ENCODE measurements at places on chromosomes 13 and 19. TPM values are rescaled to one million over a fixed set of nuclear protein-coding genes. Genes with fewer than 3 reads are reported as not detected.

CLEC17A gene
- total RNA-seq: not detected

KCNC3 gene
- 57.7 TPM for total RNA-seq

HPN gene
- total RNA-seq: 20.3 TPM

POU2F2 gene
- total RNA-seq: 0.93 TPM

KIR3DL1 gene
- total RNA-seq: not detected

C13orf46 gene
- 0.54 TPM for total RNA-seq

KCNRG gene
- 1.4 TPM for total RNA-seq

NBEA gene
- 32.8 TPM for total RNA-seq

LILRA5 gene
- not detected for total RNA-seq

PLIN5 gene
- total RNA-seq: 0.38 TPM

CEACAM8 gene
- total RNA-seq: not detected

NFKBIB gene
- 13.9 TPM for total RNA-seq

DENND1C gene
- total RNA-seq: 0.63 TPM

GRCh38 chr13:49395878-49396380 lies 47.9 kb downstream of the CAB39L start:
- no peak overlapping the region for H3K4me3 ChIP-seq
- no peaks in the 10 kb centered on the region for H3K27me3 ChIP-seq
- DNase-seq: no peak
- no peak overlapping the region for H3K27ac ChIP-seq

DNA sequence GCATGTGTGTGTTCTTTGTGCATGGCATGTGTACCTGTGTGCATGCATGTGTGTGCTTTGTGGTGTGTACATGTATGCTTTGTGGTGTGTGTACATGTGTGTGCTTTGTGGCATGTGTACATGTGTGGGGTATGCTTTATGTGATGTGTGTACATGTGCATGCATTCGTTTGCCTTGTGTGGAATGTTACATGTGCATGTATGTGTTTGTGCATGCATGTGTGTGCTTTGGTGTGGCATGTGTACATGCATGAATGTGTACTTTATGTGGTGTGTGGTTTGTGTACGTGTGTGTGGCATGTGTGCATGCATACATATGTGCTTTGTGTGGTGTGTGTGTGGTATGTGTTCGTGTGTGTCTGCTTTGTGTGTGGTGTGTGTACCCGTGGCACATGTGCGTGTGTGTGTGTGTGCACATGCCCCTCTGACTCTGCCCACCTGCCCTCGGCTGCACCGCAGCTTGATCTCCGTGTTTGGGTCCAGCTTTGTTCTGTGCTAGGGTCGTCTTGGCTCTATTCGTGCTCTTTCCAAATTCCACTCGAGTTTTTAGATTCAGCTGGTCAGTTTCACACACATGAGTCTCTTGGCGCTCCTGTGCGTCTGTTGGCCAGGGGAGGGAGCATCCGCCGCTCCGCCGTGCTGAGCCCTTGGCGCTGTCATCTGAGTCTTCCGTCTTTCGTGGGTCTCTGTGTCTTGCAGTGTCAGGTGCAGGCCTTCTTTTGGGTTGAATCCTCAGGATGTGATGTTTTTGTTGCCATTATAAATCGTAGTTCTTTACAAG lies 46.5 kb upstream of the TFDP1 start:
- DNase-seq: no peak
- peaks cover 36% of the 10 kb centered on the region for H3K36me3 ChIP-seq
- no peaks in the 10 kb centered on the region for H3K27me3 ChIP-seq
- peaks cover 23% of the 10 kb centered on the region for H3K4me1 ChIP-seq

- H3K4me3 ChIP-seq: no peak overlapping the region
- peak overlapping the region; percentile 54 for H3K27ac ChIP-seq
- H3K36me3 ChIP-seq: no peaks in the 10 kb centered on the region
- H3K4me1 ChIP-seq: peaks cover 39% of the 10 kb centered on the region
Measured at GRCh38 chr13:43008596-43008995, 14.8 kb upstream of the DNAJC15 start.

GRCh38 chr13:80571346-80572307 lies 230.7 kb upstream of the SPRY2 start:
- H3K36me3 ChIP-seq: no peaks in the 10 kb centered on the region
- H3K4me3 ChIP-seq: no peak overlapping the region
- no peaks in the 10 kb centered on the region for H3K27me3 ChIP-seq
- H3K27ac ChIP-seq: no peak overlapping the region
- DNase-seq: no peak
- H3K4me1 ChIP-seq: peaks cover 24% of the 10 kb centered on the region

GRCh38 chr13:106351251-106351650 lies 184.2 kb downstream of the EFNB2 start:
- no peak overlapping the region for H3K27ac ChIP-seq
- peaks cover 6% of the 10 kb centered on the region for H3K27me3 ChIP-seq
- DNase-seq: no peak
- no peaks in the 10 kb centered on the region for H3K36me3 ChIP-seq

DNA sequence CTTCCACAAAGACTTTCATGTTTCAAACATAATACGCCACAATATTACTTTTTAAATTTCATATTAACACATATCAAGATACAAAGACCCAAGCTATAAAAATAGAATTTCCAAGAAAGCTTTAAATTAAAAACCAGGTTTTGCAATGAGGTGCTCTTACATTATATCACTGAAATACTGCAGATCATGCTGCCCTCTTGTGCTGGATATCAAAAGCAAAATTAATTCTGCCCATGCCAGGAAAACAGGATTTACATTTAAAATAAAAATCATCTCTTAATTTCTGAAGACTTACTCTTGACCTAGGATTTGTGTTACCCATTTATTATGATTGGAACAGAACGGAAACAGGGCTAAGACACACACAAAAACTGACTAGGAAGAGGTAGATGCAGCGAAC lies 145.0 kb downstream of the ABCC4 start:
- no peaks in the 10 kb centered on the region for H3K36me3 ChIP-seq
- no peak overlapping the region for H3K4me3 ChIP-seq
- H3K4me1 ChIP-seq: peaks cover 7% of the 10 kb centered on the region
- peaks cover 6% of the 10 kb centered on the region for H3K27me3 ChIP-seq

DNA sequence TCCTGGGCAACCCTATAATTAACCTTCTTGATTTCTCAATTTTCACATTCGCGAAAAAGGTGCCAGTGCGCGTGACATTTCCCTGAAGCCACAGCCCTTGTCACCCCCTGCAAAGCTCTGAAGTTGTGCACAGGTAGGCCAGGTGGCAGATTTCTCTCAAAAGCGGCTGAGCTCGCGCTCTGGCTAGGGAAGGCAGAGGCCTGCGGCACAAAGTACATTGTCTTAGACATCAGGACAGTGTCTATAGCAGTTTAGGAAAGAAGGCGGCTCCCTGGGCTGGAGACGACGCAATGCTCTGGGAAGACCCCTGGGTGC lies 42.9 kb upstream of the ZNF14 start:
- no peak for DNase-seq
- H3K27ac ChIP-seq: peak overlapping the region; percentile 100
- no peaks in the 10 kb centered on the region for H3K27me3 ChIP-seq
- peaks cover 22% of the 10 kb centered on the region for H3K4me1 ChIP-seq
- peak overlapping the region; percentile 99 for H3K4me3 ChIP-seq

GRCh38 chr19:12936582-12936981 lies 1.8 kb upstream of the CALR start:
- peak overlapping the region; percentile 4 for H3K4me3 ChIP-seq
- DNase-seq: no peak
- H3K4me1 ChIP-seq: peaks cover 44% of the 10 kb centered on the region
- no peaks in the 10 kb centered on the region for H3K27me3 ChIP-seq

DNA sequence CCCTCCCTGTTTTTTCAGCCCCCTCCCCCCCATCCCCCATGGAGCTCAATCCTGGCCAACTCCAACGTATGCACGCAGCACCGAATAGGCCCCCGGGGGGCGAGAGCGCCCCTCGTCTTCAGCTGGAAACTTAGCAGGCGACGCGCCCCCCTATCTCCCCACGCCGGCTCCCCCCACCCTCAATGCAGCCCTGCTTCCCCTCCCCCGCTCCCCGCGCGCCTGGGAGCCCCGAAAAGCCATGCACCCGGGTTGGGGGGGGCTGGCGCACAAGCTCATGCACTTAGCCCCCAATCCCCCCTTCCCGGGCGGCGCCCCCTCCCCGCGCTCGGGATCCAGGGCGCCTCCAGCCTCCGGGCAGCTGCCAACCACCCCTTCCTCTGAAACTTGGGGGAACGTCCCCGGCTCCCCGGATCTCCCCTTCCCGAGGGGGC lies 508 bp downstream of the ZBTB7A start:
- peaks cover 5% of the 10 kb centered on the region for H3K27me3 ChIP-seq
- H3K4me3 ChIP-seq: peak overlapping the region; percentile 60
- peak; percentile 73 for DNase-seq

- H3K4me1 ChIP-seq: peaks cover 3% of the 10 kb centered on the region
- no peaks in the 10 kb centered on the region for H3K27me3 ChIP-seq
- no peak overlapping the region for H3K4me3 ChIP-seq
Measured at GRCh38 chr13:76131551-76131950, 495.4 kb downstream of the LMO7 start.

DNA sequence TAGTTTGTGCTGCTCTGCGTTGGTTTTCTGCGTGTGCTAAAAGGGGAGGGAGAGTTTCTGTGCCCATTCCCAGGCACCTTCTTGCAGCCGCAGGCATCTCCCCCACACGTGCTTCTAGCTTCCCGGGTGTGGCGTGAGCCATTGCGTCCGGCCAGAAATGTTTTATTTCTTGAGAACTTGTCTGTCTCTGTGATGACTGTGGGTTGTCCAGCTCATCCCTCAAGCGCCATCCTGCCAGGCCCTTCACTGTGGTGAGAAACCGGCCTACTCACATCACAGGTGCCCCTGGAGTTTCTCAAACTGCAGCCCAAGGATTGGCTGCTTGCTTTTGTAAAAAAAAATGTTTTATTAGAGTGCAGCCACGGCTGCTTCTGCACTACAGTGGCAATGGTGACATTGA lies 24.2 kb downstream of the EPN1 start:
- H3K27ac ChIP-seq: no peak overlapping the region
- no peaks in the 10 kb centered on the region for H3K4me1 ChIP-seq
- DNase-seq: no peak
- H3K27me3 ChIP-seq: no peaks in the 10 kb centered on the region
- H3K4me3 ChIP-seq: no peak overlapping the region

GRCh38 chr13:73335210-73335609 lies 276.4 kb downstream of the KLF5 start:
- no peak for DNase-seq
- H3K36me3 ChIP-seq: no peaks in the 10 kb centered on the region
- H3K27me3 ChIP-seq: no peaks in the 10 kb centered on the region
- H3K4me1 ChIP-seq: peaks cover 14% of the 10 kb centered on the region
- peak overlapping the region; percentile 71 for H3K27ac ChIP-seq
- no peak overlapping the region for H3K4me3 ChIP-seq

DNA sequence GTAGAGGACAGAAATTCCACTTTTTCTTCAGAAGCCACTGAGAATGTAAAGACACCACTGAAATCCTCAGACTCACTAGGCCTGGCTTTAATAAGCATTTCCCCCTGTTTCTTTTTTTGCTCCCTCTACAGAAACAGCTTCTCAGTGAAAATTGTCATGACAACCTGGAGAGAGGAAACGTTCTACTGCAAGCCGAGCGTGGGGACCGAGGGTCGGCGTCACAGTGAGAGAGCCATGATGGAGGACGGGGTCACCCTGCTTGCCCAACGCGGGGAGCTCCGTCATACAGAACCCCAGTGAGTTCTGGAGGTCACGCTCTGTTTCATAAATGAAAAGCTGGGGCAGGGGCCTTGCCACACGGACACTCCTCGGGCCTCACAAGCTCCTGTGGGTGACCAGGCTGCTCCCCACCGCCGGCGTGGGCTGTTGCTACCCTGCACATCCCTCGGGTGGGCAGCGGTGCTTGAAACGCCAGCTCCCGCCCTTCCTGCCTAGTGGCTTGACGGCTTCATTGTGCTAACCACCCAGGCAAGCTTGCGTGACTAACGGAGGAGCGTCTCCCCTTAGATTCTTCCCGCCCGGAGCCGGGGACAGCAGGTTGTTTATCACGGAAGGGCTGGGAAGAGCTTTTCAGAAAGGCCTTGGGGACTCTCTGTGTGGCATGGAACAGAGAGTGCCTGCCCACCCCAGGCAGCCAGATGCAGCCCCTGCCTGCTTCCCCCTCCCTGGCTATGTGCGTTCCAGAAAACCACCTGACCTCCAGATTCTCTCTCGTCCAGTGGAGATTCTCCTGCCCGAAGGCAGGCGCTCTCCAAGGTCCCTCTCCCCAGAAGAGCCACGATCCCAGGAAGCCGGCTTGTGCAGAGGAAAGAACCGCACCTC lies 153.6 kb downstream of the KATNAL1 start:
- H3K4me3 ChIP-seq: no peak overlapping the region
- no peaks in the 10 kb centered on the region for H3K36me3 ChIP-seq
- peak; percentile 51 for DNase-seq
- peaks cover 15% of the 10 kb centered on the region for H3K27me3 ChIP-seq

GRCh38 chr13:50599046-50599445 lies 244.4 kb downstream of the DLEU7 start:
- no peak overlapping the region for H3K4me3 ChIP-seq
- no peak overlapping the region for H3K27ac ChIP-seq
- H3K4me1 ChIP-seq: peaks cover 8% of the 10 kb centered on the region
- no peak for DNase-seq
- peaks cover 4% of the 10 kb centered on the region for H3K27me3 ChIP-seq
- H3K36me3 ChIP-seq: no peaks in the 10 kb centered on the region

GRCh38 chr13:113224486-113224885 lies 15.1 kb downstream of the CUL4A start:
- H3K36me3 ChIP-seq: peaks cover 51% of the 10 kb centered on the region
- H3K4me3 ChIP-seq: no peak overlapping the region
- H3K4me1 ChIP-seq: peaks cover 8% of the 10 kb centered on the region
- H3K27me3 ChIP-seq: no peaks in the 10 kb centered on the region
- DNase-seq: no peak

DNA sequence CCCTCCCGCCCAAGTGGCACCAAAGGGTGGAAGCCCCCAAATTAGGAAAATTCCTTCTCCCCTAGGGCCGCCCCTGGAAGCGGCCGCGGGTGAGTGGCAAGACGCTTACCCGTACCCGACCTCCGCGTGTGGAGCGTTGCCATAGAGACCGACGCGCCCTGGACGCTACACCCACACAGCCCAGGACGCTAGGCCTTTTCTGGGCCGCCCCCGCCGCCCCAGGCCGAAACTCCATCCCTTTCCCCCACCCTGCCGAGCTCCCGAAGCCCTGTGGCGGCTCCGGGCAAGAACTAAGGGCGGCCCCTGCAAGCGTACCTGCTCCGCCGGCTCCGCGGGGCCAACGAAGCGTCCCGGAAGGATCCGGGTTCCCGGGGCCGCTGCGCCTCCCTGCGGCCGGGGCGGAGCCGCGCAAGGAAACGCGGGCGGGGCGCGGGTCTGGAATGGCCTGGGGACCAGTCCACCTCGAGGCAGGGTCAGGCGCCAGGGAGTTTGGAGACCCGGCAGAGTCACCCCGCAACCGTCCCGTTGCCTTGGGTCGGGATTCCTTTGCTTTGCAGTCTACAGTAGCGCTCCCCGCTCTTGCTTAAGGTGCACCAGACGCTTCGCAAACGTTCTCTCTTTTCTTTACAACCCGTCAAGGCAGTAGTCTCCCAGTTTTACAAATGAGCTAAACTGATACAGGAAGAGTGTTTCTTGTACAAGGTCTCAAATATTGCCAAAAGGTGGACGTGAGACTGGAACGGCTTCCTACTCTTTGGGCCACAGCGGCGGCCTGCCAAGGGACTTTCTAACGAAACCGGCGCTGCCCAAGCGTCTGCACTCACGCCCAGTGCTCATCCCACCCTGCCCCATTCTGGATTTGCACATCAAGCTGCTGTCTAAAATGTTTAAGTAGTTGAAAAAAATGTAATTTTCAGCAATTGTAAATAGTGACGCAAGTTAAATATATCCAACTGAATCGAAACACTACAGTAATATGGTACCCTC lies at the start of gene NEK5:
Gene NEK5 (minus strand): TSS at position 360 of the 987 bp plus-strand sequence. CDS start 1,591 bp downstream, outside the sequence.
- peaks cover 22% of the 10 kb centered on the region for H3K4me1 ChIP-seq
- peaks cover 31% of the 10 kb centered on the region for H3K36me3 ChIP-seq
- DNase-seq: peak; percentile 56
- no peaks in the 10 kb centered on the region for H3K27me3 ChIP-seq
- peak within 1 kb of the TSS; percentile 92 for H3K27ac ChIP-seq

- H3K4me1 ChIP-seq: peaks cover 24% of the 10 kb centered on the region
- no peaks in the 10 kb centered on the region for H3K27me3 ChIP-seq
- peak overlapping the region; percentile 95 for H3K27ac ChIP-seq
- H3K4me3 ChIP-seq: peak overlapping the region; percentile 99
Measured at GRCh38 chr19:1873524-1874473, 10.4 kb upstream of the KLF16 start.
